NCI-H524 treated with DMSO at 0.1 percent for 48 hours (cell line): ENCODE measurements at places on chromosomes 7 and 10.

DNA sequence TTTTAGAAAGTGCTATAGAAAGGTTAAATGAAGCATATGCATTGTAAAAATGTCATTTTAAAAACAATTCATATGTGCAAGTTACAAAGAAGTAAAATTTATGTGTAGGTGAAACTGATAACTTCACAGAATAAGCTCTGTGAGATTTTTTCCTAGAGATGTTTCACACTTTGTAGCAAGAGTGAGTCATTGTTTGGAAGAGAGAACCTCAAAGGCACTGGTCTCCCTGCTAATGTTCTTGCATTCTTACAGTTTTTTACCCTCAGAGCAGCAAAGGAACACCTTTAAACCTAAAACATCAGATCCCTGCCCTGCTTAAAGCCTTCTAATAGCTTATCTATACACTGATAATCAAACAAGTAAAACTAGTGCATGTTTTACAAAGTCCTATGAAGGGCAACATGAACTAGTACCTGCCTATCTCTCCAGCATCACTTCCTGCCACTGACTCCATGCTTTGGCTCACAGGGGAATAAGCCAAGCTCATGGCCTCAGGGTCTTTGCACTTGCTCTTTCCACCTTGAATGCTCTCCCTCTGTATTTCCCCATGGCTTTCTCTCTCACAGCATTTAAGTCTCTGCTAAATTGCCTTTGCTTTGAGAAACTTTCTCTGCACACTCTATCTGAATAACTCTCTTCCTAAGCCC is 997.0 kb downstream of the GATA3 start:
- no peak for DNase-seq

DNA sequence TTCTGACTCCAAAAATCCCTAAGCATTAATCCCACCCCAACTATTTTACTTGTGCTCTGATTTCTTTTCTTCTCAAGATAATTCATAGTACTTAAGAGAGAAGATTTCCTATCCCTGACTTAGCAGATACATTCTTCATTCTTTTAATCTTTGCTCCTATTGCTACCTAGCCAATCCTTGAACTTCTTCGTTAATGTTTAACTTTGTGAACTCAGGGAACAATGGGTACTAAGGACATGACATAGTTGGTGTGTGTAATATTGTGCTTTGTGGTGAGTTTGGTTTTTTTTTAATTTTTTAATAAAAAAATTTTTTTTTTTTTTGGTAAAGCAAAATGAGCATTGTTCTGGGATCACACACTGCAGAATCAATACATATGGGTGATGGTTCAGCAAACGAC is 166.2 kb downstream of the CHCHD3 start:
- no peak for DNase-seq

- DNase-seq: no peak
Observed at GRCh38 chr10:79185067-79185774, 116.5 kb downstream of the ZMIZ1 start.

DNA sequence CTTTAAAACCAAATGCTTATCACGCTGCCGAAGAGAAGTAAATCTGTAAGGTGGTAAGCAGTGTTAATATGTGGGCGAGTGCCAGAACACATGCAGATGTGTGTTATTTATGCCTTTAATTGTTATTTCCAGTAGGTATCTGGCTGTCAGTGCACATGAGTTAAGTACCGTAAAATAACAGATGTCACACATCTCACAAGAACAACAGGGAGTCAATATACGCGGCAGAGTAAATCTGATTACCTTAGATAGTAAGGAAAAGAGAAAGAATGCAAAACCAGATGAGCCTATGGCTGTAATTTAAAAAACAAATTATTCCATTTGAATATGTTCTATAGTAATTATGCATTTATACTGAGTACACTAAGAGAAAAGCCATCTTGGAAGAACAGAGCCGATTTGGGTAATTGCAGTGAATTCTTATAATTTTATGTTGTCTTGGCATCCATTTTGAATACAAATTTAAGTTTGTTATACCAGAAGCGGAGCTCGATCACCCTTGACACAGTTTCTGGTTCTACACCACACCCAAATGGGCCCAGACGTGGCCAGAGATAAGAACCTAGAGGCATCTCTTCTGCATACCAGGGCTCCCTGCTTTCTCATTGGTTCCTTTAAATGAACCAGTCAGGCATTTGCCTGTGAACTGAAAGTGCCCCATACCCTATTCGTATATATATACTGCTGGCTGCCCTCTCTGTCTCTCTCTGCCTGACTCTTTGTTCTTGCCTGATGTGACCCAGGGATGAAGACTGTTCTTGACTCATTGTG is 34.8 kb downstream of the DNAJB9 start:
- peak; percentile 33 for DNase-seq

DNA sequence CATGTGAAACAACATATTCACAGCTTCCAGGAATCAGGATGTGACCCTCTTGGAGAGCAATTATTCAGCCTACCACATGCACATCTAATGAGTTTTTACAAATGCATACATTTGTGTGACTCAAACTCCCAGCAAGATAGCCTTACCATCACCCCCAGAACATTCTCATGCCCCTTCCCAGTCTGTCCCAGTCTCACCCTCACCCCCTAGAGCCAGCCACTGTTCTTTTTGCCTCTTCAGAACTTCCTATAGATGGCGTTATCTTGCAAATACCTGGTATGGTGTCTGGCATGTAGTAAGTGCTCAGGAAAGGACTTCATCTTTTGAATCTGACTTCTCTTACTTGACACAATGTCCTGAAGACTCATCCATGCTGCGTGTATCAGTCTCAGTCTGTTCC is 23.9 kb upstream of the AOC1 start:
- no peak for DNase-seq

DNA sequence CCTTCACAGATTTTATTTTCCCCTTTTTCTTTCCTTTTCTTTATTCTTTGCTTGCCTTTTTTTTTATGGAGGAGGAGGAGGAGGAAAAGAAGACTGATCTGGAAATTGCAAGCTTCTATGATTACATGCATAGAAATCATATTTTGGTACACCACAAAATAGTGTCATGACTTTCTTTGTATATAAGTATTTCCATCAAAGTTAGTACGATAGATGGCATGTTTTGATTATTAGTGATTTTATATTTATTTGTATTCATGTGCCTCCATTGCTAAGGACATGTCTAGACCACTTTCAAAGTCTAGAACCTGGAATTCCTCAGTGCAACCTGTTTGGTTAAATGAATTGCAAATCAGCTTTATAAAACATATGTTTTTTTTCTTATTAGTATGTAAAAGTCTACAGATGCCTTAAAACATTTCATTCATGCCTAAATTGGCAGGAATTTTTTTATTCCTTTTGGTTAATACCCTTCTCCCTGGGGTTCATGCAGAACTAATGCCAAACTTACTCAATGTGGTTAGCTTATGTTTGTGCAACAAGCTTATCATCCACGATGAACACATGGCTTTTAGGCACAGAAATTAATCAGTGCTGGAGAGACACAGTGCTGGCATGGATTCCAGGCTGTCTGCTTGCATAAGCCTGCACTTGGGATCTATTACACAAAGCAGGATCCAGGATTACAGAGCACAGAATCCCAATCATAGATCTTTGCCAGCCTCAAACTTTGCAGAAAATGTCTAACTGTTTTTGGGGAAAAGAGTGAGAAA is 213.1 kb downstream of the CHRM2 start:
- no peak for DNase-seq

DNA sequence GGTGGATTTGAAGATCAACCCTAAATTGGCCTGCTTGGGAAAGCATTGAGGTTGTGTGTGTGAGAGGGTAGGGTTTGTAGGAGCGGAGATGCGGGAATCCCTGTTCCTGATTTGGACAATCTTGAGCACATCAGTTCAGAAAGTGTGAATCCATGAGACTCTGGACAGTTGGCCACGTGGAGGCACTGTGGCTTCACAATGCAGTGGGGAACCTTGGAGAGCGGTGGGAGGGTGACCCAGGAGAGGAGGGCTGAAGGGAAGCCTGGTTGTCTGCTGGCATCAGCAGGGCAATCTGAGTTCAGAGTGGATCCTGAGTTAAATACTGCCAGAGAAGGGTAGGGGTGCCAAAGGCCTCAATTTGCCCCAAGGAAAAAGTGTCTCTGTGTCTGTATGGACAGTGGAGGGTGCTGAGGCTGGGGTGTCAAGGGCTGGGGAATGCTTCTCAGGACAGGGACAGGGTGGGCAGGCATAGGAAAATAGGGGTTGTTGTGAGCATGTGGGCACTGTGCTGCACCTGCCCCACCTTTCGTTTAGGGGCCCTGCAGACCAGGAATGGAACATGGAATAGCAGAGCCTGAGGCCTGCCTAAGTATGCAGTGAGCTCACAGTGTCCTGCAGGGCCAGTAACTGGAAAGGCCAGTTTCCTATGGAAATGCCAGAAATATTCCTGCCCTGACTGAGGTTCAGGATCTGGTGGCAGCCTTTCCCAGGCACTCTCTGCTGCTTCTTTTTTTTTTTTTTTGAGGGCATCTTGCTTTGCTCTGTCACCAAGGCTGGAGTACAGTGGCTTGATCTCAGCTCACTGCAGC is 162.9 kb upstream of the PRSS58 start:
- no peak for DNase-seq

DNA sequence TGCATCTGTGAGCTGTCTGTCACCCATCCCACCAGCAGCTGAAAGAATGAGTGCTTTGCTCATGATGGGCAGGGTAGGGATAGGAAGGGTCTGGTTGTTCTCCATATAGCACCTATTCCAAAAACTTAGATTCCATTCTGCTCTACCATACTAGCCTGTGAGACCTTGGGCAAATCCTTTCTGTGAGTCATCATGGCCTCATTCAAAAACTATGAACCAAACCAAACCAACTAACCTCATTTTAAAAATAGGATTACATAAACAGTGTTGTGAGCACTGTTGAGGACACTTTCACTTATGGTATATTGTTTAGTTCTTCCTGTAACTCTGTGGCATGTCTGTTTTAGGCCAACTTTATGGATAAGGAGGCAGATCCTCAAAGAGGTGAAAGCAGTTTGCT is 30.9 kb upstream of the STEAP4 start:
- no peak for DNase-seq

GRCh38 chr7:74617180-74617744 is 40.3 kb upstream of the GTF2I start:
- no peak for DNase-seq

- no peak for DNase-seq
Observed at GRCh38 chr10:28623483-28623882, 53.8 kb upstream of the BAMBI start.

- DNase-seq: no peak
Observed at GRCh38 chr10:89909752-89910151, 208.4 kb downstream of the KIF20B start.

GRCh38 chr10:31103112-31103511 is 71.4 kb upstream of the ZNF438 start:
- no peak for DNase-seq

GRCh38 chr10:86710987-86711512 is 42.7 kb downstream of the LDB3 start:
- DNase-seq: no peak

DNA sequence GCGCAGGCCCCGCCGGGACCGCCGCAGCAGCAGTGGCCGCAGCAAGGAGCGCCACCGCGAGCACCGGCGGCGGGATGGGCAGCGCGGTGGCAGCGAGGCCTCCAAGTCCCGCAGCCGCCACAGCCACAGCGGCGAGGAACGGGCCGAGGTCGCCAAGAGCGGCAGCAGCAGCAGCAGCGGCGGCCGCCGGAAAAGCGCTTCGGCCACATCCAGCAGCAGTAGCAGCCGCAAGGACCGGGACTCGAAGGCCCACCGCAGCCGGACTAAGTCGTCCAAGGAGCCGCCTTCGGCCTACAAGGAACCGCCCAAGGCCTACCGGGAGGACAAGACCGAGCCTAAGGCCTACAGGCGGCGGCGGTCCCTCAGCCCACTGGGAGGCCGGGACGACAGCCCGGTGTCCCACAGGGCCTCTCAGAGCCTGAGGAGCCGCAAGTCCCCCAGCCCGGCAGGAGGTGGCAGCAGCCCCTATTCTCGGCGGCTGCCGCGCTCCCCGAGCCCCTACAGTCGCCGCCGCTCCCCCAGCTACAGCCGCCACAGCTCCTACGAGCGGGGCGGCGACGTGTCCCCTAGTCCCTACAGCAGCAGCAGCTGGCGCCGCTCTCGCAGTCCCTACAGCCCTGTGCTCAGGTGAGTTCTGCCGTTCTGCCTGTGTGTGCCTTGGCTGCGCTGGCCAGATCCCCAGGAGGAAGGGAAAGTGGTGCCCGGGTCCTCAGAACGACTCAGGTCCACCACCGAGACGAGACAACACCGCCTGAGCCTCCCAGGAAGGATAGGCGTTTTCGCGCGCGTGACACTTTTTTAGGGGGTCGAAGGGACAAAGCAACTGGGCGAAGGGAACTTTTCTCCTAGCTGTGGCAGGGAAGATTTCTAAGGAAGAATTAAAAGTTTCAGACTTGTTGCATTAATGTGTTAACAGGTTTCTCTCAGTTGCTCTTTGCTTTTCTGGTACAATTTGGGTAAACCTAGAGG is 1.5 kb downstream of the CDK13 start:
- DNase-seq: no peak

DNA sequence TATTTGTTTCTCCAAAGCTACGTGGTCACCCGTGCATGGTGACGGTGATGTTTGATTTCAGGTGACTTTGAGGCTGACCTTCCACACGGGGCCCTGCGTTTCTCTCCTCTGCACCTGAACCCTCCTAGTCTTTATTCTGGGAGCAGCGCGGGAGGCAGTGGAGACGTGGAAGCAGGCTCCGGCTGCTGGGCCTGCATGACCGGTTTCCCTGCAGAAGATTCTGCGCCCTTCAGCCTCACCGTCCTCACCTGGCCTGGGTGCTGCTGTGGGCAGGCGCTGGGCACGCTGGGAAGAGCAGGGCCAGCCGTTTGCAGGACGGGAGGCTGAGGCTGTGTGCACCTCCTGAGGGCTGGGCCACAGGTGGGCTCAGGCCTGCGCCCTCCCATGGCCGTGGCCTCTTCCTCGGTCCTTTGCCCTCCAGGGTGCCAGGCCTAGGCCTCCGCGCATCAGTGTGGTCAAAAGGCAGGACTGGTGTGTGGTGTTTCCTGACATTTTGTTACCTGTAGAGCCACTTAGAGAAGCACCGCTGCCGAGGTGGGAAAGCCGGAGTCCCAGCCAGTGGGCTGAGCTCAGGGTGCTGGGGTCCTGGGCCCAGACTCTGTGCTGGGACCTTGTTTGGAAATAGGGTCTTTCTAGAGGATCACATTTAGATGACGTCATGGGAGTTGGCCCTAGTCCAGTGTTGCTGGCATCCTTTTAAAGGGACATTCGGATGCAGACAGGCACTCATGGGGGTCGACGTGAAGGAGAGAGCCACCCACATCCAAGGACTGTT is 478.3 kb downstream of the DNAJB6 start:
- DNase-seq: no peak

GRCh38 chr10:18202680-18203460 is 62.6 kb downstream of the CACNB2 start:
- no peak for DNase-seq

GRCh38 chr7:55657654-55658053 is 85.4 kb upstream of the VOPP1 start:
- peak; percentile 83 for DNase-seq
